ENCODE measurements at places on chromosomes 12 and 14. TPM values are rescaled to one million over a fixed set of nuclear protein-coding genes. Genes with fewer than 3 reads are reported as not detected.

- DNase-seq = no peak
Observed at GRCh38 chr12:91077228-91077954, 19.6 kb upstream of the KERA start.

GRCh38 chr12:54016051-54016450 lies 7.3 kb downstream of the HOXC8 start:
- no peak for DNase-seq

FOXA1 gene
- total RNA-seq = 42.6 TPM

ACSM4 gene
- total RNA-seq = not detected

EMP1 gene
- total RNA-seq = 542 TPM

DNA sequence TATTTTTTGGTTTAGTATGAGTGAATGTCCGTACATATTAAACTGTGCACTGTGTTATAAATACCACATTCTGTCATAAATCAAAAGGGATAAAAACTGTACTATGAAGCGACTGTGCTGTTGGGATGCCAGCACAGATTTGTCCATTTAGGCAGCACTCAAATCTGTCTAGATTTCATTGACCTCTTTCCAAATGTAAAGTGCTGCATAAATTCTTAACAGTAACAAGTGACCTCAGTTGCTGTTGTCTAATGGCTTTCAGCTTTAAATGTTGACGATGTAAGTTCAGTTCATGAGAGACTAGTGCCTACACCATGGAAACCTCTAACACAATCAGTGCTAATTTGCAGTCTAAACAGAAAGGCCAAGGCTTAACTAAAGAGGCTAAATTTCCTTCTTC lies 531.4 kb upstream of the LMO3 start:
- no peak for DNase-seq

Data from PC-9 (cell line).